ENCODE measurements at places on chromosomes 2 and 18.

DNA sequence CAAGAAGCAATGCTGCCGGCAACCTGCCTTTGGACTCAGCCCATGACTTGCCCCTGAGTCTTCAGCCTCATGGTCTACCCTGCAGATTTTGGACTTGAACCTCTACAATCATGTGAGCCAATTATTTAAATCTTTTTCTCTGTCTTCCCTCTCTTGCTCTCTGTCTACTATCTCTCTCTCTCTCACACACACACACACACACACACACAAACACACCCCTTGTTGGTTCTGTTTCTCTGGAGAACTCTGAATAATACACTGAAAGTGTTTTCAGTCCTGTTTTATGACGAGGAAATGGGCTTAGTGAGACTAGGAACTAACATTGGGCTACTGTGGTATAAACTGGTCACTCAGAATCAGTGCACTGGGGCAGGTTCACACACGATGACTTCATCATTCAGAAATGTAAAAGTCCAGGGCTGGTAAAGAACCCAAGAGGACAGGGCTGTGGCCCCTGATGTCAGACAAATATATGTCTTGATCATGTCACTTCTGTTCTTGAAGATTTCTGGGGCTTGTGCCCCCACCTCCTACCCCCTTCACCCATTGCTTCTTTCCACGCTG lies 266.1 kb upstream of the SIX2 start:
- DNase-seq, result no peak

- DNase-seq, result no peak
These were observed 117.4 kb downstream of the MBP start for GRCh38 chr18:77015169-77015568.

GRCh38 chr2:199875400-199875799 lies 24.4 kb upstream of the FTCDNL1 start:
- no peak for DNase-seq

GRCh38 chr2:171964308-171964707 lies 35.4 kb upstream of the METAP1D start:
- no peak for DNase-seq

- DNase-seq, result no peak
These were observed 488.7 kb upstream of the TCF4 start for GRCh38 chr18:56076723-56077122.
